ENCODE measurements at places on chromosomes 13 and 19.

GRCh38 chr13:48829536-48829935 is 146.2 kb upstream of the FNDC3A start:
- DNase-seq = no peak

GRCh38 chr19:49437231-49437630 is 4.1 kb downstream of the SLC17A7 start:
- DNase-seq = no peak

DNA sequence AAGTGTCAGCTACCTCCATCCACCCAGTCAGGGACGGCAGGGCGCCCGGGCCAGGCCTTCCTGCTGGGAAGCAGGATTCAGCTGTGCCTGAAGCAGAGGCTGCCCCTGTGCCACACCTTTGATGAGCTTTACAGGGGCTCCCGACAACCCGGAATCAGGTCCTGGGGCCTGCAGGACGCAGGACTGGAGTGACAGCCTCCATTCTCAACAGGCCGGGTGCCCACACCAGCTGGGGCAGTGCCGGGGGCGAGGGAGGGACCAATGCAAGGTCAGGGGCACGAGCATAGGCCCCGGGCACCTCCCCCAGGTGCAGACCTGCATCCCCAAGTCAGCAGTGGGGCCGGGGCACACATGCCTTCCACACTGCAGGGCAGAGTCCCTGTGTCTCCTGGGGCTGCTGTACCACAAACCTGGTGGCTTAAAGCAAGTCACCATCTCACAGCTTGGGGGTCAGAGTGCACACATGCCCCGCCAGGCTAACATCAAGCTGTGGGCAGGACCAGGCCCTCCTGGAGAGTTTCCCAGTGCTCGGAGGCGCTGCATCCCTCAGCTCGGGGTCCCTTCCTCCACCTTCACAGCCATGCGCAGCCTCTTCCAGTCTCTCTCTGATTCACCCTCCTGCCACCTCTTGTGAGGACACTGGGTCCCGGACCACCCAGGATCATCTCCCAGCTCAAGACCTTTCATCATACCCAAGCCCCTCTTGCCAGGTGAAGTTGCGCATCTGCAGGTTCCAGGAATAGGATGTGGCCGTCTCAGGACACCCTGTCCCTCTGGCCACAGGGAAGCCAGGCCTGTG is 13.4 kb downstream of the UBXN6 start:
- no peak for DNase-seq

DNA sequence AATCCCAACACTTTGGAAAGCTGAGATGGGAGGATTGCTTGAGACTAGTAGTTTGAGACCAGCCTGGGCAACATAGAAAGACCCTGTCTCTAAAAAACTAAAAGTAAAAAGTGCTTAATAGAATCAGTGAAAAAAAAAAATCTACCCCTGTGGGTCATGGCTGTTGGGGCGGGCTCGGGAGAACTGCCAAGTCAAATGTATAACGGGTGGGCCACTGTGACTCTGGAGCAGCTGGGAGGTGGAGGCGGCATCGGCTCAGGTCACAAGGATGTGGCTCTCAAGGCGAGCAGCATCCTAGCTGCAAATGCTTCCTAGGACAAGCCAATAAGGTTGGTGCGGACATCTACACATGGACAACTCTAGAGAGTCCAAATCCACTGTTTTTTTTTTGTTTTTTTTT is 30.9 kb downstream of the C19orf47 start:
- DNase-seq = no peak

GRCh38 chr13:40916207-40916998 is 102.7 kb downstream of the ELF1 start:
- DNase-seq = no peak

- DNase-seq = no peak
Measured at GRCh38 chr13:113950451-113951245, 23.2 kb downstream of the C13orf46 start.

- no peak for DNase-seq
Measured at GRCh38 chr19:54425382-54425723, 10.1 kb downstream of the TTYH1 start.

- DNase-seq = no peak
Measured at GRCh38 chr19:30682146-30682998, 310.2 kb downstream of the ZNF536 start.

DNA sequence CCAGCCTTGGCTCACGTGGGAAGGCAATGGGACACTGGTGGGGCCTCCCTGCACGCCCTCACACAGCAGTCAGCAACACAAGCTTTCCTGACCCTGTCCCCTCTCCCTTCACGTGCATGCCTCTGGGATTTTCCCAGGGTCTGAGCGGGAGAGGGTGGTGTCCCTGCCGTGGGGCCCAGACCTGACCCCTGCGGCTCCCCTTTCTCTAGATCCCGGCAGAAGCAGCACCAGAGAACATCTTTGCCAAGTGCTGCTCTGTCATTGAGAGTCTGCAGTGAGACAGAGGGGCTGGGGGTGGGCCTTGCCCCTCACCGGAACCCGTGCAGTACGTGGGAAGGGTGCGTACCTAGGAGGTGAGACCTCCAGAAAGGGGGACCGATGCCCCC is 12.6 kb downstream of the KHSRP start:
- DNase-seq = no peak

DNA sequence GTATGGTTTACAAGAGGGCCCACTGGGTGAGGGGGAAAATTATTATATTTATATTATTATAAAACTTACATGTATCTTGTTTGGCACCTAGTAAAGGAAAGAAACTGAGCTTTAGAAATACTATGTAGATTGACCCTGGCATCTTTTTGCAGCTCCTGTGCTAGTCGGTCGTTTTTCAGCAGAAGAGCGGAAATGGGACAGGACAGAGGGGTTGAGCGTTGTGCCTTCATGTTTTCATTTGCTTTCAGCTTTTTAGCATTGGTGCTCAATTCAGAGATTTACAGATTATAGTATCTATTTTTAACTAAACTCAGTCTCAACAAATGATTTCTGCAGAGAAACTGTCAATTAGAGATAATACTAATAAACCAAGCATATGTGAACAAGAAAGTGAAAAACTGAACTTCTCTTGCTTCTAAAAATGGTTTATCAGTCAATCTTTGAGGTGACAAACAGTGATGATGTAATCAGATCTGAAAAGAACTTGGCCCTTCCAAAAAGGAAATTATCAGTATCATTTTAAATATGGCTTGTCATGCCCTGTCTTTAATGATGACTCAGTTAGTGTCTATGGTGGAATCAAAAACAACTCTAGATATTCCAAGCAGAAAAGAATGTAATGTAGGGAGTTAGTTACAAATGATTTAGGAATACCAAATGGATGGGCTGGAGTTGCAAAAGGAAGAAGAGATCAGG is 56.9 kb upstream of the KCTD4 start:
- no peak for DNase-seq

DNA sequence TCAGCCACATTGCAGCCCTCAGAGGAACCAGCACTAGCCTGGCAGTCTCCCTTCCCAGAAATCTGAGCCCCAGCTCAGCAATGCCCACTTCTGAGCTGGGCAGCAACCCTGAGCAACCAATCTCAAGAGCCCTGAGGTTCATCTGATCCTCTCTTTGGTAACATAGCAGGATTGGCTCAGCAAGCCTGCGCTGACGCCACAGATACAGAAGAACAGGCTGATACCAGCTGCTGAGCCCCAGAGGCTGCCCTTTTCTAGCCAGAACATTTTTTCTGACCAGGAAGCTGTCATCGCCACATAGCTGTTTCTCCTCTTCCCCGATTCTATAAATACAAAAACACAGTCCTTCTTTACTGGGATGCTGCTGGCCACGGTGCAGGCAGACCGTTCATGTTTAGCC is 59.8 kb downstream of the TRPM4 start:
- no peak for DNase-seq

- DNase-seq = no peak
Measured at GRCh38 chr13:45122941-45123340, 2.6 kb downstream of the GTF2F2 start.

- no peak for DNase-seq
Measured at GRCh38 chr19:13302526-13303270, 152.5 kb downstream of the IER2 start.

- no peak for DNase-seq
Measured at GRCh38 chr13:92150606-92151005, 752.2 kb downstream of the GPC5 start.

DNA sequence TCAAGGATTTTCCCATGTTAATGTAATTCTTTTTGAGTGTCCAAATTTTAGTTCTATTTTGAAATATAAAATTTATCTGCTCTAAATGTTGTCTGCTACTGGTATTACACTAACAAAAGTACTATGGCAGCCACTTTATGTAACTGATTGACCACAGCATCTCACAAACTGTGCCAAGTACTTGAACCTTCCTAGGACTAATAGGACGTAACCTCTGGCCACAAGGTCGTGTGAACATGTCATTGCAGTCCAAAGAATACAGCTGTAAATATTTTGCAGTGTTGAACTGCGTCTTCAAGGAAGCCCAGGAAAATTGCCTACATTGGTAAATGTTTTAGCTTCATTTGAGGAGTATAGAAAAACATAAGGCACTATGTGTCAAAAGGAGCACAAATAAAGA is 1.9 kb downstream of the KCTD4 start:
- DNase-seq = no peak

GRCh38 chr13:33270895-33271538 is 14.5 kb downstream of the STARD13 start:
- DNase-seq = no peak

DNA sequence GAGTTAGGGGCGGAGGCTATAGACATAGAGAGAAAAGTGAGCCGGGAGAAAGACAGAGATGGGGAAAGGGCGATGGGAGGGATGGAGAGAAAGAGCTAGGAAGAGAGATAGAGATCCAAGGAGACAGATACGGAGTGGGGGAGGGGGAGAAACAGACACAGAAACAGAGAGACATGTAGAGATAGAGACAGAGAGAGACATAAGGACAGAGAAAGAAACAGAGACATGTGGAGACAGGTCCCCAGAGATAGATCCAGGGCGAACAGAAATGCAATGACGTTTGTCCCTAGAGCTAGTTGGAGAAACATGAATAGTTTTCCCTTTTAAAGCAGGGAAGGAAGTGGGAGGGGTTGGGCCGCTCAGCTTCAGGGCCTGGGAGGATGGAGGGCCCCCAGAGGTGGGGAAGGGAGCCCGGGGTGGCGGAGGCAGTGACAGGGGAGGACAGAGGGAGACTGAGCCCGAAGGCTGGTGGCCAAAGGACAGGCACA is 4.6 kb downstream of the PPP1R14A start:
- DNase-seq = no peak

DNA sequence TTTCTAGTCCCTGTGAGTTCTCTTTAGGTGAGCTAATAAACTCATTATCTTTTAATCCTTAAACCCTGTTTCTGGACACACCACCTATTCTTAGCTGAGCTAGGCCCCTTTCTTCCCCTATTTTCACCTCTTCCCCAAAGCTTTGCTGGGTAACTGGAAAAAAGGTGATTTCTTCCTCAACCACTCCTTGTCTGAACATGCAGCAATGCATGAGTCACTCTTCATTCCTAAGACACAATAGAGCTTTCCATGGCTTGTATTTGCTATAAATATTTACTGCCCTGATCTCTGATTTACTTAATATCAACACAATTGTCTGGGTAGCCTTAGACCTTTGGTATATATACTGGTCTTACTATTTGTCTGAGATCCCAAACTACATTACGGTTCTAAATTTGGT is 370.9 kb downstream of the KLF5 start:
- DNase-seq = no peak

- DNase-seq = peak; percentile 14
Measured at GRCh38 chr19:47417746-47418691, 1.3 kb downstream of the MEIS3 start.

GRCh38 chr19:16876904-16877361 is 11.9 kb upstream of the F2RL3 start:
- DNase-seq = no peak

Data from stimulated activated CD4-positive, alpha-beta T cell treated with anti-CD3 and anti-CD28 coated beads, Interleukin-2, amount 100 ng/mL, for 4 hours (primary cell).